Heart right ventricle (tissue), 16 donors: ENCODE measurements at places on chromosomes 5 and 9.
A peak's percentile ranks its signal among the peaks of the same experiment; 100 is the strongest.

DNA sequence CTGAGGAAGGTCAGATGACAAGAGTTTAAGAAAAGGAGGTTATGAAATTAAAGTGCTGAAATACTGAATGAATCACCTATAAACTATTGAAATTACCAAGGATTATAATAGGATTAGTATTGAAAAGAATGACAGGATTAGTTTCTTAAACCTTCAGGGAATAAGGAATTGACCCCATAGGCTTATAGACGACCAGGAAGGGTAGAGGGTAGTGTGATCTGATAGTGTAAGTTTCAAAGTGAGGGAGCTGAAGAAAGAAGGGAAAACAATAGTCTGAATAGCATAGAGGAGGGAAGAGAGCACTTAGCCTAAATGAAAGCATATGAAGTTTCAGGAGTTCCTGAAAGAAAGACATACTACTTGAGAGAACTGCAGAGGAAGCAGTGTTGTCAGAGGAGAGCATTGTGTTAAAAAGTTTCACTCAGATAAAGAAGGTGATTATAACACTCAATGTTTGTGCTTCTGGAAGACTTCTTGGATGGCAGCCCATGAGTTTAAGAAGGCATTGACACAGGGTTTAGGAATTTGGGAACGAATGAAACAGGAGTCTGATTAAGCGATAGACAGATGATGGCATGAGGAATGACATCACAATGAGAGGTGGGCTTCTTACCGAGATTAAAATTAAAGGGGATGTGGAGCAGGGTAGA lies 557.9 kb upstream of the GRAMD2B start:
- DNase-seq = no peak

- no peak for DNase-seq
These were observed 1.7 kb downstream of the FBP2 start for GRCh38 chr9:94591876-94592275.

DNA sequence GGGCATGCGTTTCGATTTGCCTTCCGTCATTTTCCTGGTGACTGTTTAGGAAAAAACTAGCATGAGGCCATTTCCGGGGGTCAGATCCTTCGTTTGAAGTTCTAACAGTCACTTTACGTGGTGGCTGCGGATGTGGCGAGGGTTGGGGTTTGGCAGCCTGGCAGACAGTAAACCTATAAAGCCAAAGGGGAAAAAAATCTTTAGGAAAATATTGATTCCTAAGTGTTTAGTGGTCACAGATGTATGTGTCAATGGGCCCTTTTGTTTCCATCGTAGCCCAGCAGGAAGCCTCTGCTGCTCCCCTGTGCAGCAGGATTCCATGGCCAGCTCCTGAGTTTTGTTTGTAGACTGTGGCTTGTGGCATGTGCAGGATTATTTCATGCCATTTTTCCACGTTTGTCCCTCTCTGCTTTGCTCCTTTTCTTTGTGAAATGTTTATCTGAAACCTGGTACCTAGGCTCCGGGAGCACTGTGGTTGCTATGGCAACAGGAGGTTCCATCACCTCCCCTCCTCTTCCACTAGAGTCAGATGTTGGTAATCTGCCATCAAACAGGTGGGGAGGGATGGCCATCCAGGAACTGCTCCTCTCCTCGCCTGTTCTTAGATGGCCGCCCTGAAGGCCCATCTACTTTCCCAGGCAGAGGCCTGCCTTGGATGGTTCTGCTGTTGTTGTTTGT lies 202.3 kb downstream of the AOPEP start:
- no peak for DNase-seq

DNA sequence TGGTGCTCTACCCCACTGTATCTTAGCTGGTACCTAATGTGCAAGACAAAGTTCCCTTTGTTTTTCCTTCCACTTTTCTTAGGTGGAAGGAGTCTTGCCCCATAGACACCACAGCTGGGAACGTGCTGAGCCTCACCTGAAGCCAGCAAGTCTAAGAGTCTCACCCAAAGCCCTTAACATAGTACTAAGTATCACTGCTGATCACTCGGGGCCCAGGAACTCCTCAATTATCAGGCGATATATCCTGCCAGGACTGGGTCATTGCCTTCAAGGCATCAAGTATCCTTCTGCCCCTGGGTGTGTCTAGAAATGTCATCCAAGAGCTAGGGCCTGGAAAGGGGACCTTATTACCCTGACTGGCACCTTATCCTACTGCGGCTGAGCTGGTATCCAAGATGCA lies 123.9 kb downstream of the PTPRD start:
- DNase-seq = no peak

DNA sequence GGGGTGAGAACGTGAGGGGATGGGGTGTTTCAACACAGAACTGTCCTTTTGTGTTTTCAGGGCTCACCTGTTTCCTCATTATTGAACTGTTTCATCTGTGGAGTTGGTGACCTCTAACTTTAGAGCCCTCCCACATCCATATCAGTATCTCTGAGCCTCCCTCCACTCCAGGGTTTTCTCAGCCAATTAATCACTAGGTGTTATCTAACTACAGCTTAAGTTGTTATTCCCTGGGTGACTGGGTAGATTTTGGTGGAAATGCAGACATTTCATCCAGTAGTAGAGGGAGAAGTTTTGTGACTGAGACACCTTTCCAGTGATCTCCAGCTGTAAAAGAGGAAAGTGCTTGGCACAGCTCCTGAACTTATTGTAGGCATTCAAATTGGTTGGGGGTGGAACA lies 23.7 kb downstream of the PPP3R2 start:
- no peak for DNase-seq

- DNase-seq = no peak
These were observed 10.1 kb upstream of the C1QTNF3 start for GRCh38 chr5:34053133-34053532.

- DNase-seq = no peak
These were observed 77.0 kb upstream of the DAP start for GRCh38 chr5:10838038-10838437.

- DNase-seq = no peak
These were observed 369.8 kb downstream of the TMEM232 start for GRCh38 chr5:110356677-110357076.

- DNase-seq = no peak
These were observed 215.5 kb downstream of the MPDZ start for GRCh38 chr9:13063880-13064459.

GRCh38 chr9:34547960-34548611 lies 25.3 kb upstream of the ENHO start:
- peak; percentile 77 for DNase-seq

DNA sequence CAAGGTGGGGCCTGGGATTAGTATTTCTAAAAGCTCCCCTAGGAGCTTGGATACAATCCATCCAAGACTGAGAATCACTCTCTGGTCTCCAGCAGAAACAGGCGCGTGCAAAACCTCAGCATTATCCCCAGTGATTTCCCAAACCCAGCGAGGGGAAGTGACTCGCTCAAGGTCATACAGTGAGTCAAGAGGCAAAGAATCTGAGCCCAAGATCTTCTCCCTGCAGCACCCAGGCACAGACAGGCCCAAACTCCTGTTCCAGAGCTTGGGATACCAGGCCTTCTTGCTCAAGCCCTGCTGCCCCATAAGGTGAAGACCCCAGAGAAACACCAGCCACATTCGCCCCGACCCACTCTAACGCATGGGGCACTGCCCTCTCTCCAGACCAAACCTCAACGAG lies 33.2 kb downstream of the SHB start:
- DNase-seq = no peak

DNA sequence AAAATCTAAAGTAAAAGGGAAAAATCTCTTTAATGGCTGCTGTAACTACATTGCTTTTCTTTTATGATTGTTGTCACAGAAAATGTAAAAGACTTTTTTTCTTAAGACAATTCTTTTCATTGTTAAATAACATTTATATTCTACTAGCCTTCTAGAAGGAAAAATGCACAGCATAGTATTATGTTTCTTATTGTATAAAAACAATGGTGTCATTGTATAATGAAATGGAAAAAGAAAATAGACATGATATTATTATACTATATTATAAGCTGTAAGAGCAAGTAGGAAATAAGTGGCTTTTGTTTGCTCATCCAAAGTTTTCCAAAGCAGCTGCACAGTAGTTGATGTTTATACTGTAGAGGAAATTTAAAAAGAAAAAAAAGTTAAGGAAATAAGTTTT lies 1021.7 kb downstream of the EFNA5 start:
- DNase-seq = no peak

DNA sequence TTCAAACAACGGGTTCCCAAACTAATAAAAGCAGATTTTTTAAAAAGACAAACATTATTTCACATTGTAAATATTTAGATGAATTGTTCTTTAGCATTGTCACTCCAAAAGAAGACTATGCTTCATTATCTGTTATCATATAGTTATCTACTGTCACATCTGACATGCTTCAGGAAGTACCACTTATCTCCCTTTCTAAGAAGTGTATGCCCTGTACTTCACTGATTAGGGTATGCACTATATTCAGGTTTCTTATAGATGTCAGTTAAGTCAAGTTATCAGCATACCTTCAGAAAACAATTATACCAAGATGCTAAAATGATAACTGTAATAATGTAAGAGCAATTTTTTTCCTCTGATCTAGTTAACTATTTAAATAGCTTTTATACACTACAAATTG lies 40.4 kb downstream of the LMBRD2 start:
- DNase-seq = no peak

GRCh38 chr9:122356627-122357026 lies 14.2 kb upstream of the PTGS1 start:
- DNase-seq = no peak

- peak; percentile 16 for DNase-seq
These were observed 66.6 kb upstream of the STXBP1 start for GRCh38 chr9:127545196-127546124.

- DNase-seq = no peak
These were observed 132.9 kb downstream of the PALM2AKAP2 start for GRCh38 chr9:109912726-109913460.

DNA sequence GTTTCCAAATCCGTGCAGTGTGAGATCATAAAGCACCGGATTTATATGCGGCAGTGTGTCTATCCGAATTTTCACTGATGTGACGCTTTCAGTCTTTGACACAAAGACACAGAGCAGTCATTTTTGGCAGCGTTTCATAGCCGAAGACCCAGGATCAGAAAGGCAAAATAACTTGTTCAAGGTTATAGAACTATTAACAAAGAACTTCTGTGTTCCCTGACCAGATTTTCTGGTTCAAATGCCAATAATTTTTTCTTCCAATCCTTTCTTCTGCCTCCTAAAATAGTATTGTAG lies 1.1 kb upstream of the MARCHF11 start:
- no peak for DNase-seq

GRCh38 chr5:16953729-16954128 lies 17.6 kb upstream of the MYO10 start:
- no peak for DNase-seq
